ENCODE measurements at places on chromosomes 7 and 10. TPM values are rescaled to one million over a fixed set of nuclear protein-coding genes. Genes with fewer than 3 reads are reported as not detected.

- no peak for DNase-seq
Measured at GRCh38 chr10:4984971-4985594, 18.6 kb downstream of the AKR1C2 start.

- no peak for DNase-seq
Measured at GRCh38 chr7:158143196-158144120, 444.2 kb downstream of the PTPRN2 start.

GRCh38 chr7:143279186-143280098 lies 5.3 kb upstream of the TMEM139 start:
- no peak for DNase-seq

- no peak for DNase-seq
Measured at GRCh38 chr10:132133449-132134240, 53.1 kb upstream of the DPYSL4 start.

Gene PILRA
- 5.2 TPM for polyA plus RNA-seq

Gene MOGAT3
- 0.14 TPM for polyA plus RNA-seq

All from left renal pelvis (tissue), 4 donors.